ENCODE measurements at places on chromosomes 5 and 9.

DNA sequence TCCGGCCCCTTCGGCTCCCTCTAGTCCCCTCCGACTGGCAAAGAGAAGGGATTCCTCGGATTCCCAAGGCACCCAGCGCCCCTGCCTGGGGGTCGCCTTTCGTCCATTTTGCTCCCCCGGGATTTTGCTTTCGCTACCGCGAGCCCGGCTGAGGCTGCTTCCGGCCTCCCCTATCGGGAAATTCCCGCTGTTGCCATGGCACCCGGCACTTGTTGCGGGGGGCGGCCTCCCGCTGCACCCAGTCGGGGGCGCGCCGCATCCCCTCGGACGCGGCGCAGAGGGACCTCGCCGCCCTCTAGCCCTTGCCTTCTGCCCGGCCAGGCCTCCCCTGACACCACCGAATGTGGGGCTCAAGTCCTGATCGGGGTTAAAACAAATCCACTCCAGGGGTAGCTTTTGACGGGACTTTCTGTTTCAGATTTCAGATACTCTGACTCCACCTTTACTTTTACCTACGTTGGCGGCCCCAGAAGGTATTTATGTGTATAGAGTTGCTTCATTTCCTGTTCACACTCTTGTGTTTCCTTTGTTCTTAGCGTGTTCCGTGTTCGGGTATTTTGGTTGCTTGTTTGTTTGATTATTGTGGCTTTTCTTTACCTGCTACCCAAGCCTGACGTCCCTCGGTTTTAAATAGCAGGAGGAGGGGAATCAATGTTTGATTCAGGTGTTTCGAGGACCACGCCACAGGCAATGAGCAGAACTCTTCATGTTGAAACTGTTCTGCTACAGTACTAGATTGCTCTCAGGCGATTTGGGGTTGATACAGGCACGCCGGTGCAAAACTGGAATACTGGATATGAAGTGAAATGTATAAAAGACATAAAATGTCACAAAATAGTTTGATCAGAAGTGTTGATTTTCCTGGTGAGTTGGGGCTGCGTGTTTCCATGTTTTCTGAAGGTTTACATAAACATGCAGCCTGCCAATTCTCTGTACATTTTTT lies 1.5 kb downstream of the PARP8 start:
- peaks cover 36% of the 10 kb centered on the region for H3K36me3 ChIP-seq
- H3K4me3 ChIP-seq: peak overlapping the region; percentile 100
- H3K27me3 ChIP-seq: no peaks in the 10 kb centered on the region
- peaks cover 44% of the 10 kb centered on the region for H3K4me1 ChIP-seq
- peak; percentile 91 for DNase-seq
- H3K27ac ChIP-seq: peak overlapping the region; percentile 100

GRCh38 chr9:91162784-91163443 lies 198.8 kb downstream of the AUH start:
- peak overlapping the region; percentile 95 for H3K27ac ChIP-seq
- H3K4me1 ChIP-seq: peaks cover 79% of the 10 kb centered on the region
- peak; percentile 92 for DNase-seq
- no peaks in the 10 kb centered on the region for H3K27me3 ChIP-seq
- peaks cover 14% of the 10 kb centered on the region for H3K36me3 ChIP-seq
- H3K4me3 ChIP-seq: peak overlapping the region; percentile 81

DNA sequence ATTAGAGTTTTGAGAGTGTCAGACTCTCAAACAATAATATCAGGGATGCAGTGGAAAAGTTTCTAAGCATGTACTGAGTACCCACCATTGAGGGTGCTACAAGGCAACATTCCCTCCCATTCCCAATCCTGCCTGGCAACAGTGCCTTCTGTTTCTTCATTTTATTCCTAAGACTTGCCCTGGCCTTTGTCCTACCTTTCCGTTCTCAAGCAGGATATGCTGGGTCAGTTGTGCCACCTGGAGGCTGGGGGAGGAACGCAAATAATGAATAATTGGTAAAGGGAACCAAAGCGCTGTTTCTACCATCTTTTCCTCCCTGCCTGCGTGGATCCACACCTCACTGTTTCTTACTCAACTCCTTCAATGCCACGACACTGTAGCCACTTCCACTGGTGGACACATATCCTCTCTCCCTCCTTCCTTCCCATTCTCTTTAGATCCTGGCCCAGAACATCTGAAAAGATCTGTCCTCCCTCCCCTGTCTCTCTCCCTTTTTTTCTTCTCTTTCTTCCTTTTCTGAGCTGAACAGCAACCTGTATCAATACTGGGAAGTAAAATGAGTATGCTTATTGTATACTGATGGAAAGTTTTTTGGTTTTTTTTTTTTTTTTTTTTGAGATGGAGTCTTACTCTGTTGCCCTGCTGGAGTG lies 149.5 kb downstream of the C9orf152 start:
- H3K27me3 ChIP-seq: no peaks in the 10 kb centered on the region
- peak; percentile 57 for DNase-seq
- peaks cover 3% of the 10 kb centered on the region for H3K36me3 ChIP-seq
- H3K27ac ChIP-seq: no peak overlapping the region

- H3K27me3 ChIP-seq: no peaks in the 10 kb centered on the region
- no peak overlapping the region for H3K27ac ChIP-seq
- peak; percentile 19 for DNase-seq
- no peaks in the 10 kb centered on the region for H3K4me1 ChIP-seq
Measured at GRCh38 chr5:137621861-137622823, 113.7 kb downstream of the KLHL3 start.

Data from activated CD8-positive, alpha-beta memory T cell treated with anti-CD3 and anti-CD28 coated beads, Interleukin-2, amount 10 ng/mL, durations not matched to agents 7 days and 5 days (primary cell).